ENCODE measurements at places on chromosomes 5 and 9. TPM values are rescaled to one million over a fixed set of nuclear protein-coding genes. Genes with fewer than 3 reads are reported as not detected.

Gene FGD3
- not detected for total RNA-seq

Gene GRIA1
- 0.19 TPM for total RNA-seq

Gene FAM219A
- total RNA-seq, result 9.3 TPM

Gene HTR4
- total RNA-seq, result not detected

Gene ZNF782
- 3.4 TPM for total RNA-seq

Gene GABRA6
- total RNA-seq, result not detected

Gene MPDZ
- total RNA-seq, result 86.0 TPM

Gene NR6A1
- total RNA-seq, result 0.19 TPM

Gene HMCN2
- total RNA-seq, result under 0.01 TPM

Gene ADAMTSL2
- total RNA-seq, result 1.2 TPM

Gene FLT4
- 0.58 TPM for total RNA-seq
